HT-29 (cell line): ENCODE measurements at places on chromosomes 5 and 9. TPM values are rescaled to one million over a fixed set of nuclear protein-coding genes. Genes with fewer than 3 reads are reported as not detected.

Gene KIF20A
- total RNA-seq, result 32.7 and 36.8 TPM in 2 replicates

Gene LCN12
- total RNA-seq, result 0.58 and 0.94 TPM in 2 replicates

Gene CCNG1
- total RNA-seq, result 66.5 and 69.9 TPM in 2 replicates

Gene FYB1
- not detected in 2 replicates for total RNA-seq

Gene COL5A1
- total RNA-seq, result 0.43 TPM in 1 of 2 replicates, not detected in the other

Gene ELOVL7
- total RNA-seq, result 4.4 and 6.4 TPM in 2 replicates

Gene ZNF300
- total RNA-seq, result 0.56 and 0.70 TPM in 2 replicates

Gene CCL27
- total RNA-seq, result not detected in 2 replicates

Gene ABHD17B
- 20.0 and 21.8 TPM in 2 replicates for total RNA-seq

Gene NME5
- total RNA-seq, result not detected in 2 replicates

Gene PCDHB4
- not detected in 2 replicates for total RNA-seq

Gene FCN1
- total RNA-seq, result not detected in 2 replicates

Gene PRRC1
- total RNA-seq, result 26.6 and 30.6 TPM in 2 replicates

Gene DEPDC1B
- total RNA-seq, result 18.4 and 20.5 TPM in 2 replicates

- DNase-seq, result no peak
These were observed 2.7 kb upstream of the GBGT1 start for GRCh38 chr9:133166392-133166791.

DNA sequence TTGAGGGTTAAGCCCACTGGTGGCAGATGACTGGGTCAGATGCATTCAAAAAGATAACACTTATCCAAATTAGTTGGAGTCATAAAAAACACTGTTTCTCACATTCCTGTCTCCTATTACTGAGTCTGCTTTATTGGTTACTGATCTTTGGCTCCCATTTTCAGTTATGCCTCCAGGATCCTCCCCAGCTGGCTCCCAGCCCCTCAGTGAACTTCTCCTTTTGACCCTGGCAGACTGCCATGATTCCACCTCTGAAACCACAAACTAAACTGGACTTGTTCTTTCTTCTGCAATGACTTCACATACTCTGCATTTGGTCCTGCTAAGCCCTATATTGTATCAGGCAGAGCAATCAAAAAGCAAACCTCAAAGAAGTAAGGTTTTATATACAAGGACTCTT, 860.8 kb upstream of the DMAC1 start:
- no peak for DNase-seq

DNA sequence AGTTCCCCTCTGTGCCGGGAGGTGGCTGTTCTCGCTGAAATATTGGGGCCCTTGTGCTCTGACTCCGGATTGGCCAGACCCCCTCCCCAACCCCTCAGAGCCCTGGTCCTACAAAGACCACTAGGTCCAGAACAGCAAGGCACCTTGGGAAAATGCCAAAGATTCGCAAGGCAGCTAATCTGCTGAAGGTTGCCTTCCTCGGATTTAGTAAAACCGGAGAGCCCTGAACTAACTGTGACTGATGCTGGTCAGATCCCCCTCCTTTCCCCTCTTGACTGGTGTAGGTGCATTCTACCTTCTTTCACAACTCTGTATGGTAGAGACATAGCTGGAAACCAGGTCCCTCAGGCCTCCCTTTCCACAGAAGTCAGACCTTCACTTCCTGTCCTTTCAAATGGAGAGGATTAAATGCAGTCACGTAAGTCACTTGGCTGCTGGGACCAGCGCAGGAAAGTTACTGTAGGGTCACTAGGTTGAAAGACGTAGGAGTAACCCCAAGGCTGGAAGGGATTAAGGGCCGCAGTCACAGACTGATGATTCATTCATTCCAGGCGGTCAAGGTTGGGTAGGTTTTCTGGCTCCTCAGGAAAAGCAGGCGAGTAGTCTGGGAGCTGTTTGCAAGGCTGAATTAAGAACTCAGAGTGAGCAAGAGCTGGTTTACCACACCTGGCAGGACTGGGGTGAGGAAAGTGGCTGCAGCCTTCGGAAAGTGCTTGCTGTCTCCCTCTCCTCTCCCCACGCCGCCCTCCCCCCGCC, 5.3 kb downstream of the BARX1 start:
- DNase-seq, result peak; percentile 47

DNA sequence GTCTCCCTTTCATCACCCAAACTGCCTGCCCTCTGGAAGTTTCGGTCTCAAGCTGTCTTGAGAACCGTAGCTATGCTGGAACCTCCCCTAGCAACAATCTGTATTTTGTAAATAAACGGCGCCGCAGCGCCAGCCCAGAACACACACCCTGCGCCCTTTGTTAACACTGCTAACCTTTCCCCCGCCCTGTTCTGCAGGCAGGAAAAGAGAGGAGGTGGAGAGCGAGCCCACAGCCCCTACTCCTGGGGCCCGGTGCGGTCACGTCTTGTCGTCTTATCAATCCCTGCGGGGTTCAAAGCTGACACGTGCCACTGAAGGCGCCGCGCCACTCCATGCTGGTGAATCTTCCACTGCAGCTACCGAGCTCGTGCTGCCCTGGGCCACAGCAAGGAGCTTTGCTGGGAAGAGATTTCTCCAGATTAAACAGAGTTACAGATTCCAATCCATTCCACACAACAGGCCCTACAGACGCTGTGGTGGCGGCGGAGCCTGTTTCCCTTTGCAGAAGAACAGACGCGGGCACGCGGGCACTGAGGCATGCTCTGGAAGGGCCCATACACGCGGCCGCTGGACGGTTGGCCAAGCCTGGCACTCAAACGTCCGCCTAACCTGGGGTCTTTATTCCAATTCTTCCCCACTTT, 25.3 kb downstream of the ZDHHC11B start:
- DNase-seq, result peak; percentile 95

- no peak for DNase-seq
These were observed 814.5 kb downstream of the MTRR start for GRCh38 chr5:8683496-8683895.

- no peak for DNase-seq
These were observed 41.7 kb upstream of the IL17B start for GRCh38 chr5:149420545-149421371.

GRCh38 chr5:103336941-103337340, 78.4 kb downstream of the MACIR start:
- DNase-seq, result no peak

GRCh38 chr5:57448287-57448686, 34.3 kb downstream of the ACTBL2 start:
- no peak for DNase-seq

GRCh38 chr9:129154866-129155477, 23.1 kb downstream of the IER5L start:
- no peak for DNase-seq

GRCh38 chr5:76809141-76809540, 9.7 kb upstream of the F2RL1 start:
- DNase-seq, result no peak

DNA sequence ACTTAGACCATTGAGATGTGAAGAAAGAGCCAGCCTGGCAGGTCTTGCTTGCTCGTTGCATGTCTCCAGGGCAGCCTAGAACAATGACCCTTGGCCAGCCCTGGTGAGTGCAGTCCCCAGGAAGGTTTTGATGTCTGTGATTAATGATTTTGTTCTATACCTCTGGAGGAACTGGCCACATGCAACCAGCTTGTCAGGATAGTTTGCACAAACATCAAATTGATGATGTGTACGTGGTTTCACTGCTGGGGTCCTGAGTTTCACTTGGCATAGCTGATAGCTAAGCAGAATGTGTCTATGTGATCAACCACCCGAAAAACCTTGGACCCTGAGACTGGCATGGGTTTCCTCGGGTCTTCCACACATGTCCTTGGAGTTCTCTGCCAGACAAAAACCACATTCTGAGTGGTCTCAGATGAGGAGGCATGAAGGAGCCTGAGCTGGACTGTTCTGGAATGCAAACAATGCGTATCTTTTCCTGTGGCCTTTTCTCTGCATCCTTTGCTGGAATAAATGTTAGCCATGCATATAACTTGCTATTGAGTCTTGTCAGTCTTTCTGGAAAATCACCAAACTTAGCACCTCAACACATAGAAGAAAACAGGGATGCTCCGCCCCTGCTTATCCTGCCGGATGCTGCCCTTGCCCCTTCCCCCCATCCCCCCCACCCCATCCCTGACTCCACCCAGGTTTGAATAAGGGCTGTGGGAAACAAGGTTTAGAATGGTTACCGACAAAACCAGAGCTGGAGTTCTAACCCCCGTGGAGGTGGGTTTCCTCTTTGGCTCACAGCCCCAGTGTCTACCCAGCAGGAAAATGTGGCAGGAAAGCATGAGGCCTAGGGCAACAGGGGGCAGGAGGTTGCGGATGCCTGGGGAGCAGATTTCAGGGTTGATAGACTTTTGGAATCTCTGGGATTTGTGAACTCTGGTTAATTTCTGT, 50.1 kb upstream of the ANKRD33B start:
- DNase-seq, result no peak

DNA sequence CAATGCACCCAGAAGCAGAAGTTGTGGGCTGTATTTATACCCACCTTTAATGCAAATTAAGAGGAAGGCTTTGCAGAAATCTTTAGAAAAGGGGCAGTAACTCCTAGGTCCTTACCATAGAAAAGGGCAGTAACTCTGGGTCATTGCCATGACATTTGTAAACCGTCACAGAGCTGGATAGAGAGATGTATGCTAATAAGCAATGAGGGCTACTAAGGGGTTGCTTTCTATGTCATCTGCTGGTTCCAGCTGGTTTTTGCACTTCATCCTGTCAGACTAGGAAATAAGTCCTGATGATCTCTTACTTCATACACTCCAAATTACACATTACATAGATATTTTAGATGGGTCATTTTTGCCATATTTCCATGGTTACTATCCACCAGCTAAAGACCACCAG, 299.1 kb upstream of the TYRP1 start:
- DNase-seq, result no peak

DNA sequence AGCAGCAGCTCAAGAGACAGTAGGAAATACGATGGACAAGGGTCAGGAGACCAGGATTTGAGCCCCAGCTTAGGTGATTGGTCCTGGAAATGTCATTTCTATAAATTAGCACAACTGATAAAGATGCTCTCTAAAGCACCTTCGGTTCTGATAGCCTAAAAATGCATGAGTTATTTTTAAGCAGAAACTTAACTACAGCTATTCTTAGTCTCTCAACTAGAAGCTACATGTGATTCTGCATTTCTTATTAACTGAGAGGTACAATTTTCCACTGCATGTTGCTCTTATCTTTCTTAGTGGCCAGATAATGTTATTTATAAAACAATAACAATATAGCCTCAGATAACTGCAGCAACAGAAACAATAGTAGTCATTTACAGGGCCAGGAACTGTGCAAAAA, 136.4 kb downstream of the GRIA1 start:
- DNase-seq, result no peak

GRCh38 chr9:6212722-6213375, 2.8 kb upstream of the IL33 start:
- DNase-seq, result no peak

- DNase-seq, result no peak
These were observed 71.7 kb downstream of the GRIA1 start for GRCh38 chr5:153562189-153562588.

DNA sequence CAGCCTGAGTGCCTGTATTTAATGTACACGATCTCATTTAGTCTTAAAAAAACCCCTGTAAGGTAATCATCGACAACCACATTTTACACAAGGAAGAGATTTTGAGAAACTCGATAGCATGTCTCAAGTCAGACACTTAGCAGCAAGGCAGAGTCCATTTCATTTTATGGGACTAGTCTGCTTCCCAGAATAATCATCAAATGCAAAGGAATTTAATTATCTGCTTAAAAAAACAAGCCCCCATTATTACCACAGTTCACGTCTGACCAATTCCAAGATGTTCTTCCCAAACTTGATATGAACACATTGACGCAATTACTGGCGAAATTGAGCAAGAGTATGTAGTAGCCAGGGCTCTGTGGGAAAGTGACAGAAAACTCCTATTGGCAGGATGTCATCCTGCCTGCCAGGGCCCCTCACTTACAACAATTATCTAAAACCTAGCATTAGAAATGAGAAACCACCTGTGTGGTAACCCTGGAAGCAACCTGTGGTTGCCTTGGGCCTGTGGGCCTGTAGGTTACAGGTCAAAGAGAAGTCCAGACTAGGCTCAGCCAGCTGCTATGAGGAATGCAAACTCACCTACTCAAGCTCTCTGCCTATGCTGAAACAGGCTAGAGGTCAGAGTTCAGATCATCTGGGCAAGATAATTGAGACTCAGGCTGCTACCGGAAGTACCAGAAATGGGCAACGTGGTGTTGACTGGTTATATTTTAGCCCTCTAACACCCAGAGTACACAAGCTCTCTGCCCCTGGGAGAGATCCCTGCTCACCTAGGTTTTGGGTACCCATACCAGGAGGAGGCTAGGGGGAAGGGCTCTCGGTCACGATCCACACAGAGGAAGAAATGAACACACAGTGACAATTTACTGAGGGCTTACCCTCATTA, 1.6 kb downstream of the B4GALT1 start:
- peak; percentile 80 for DNase-seq

GRCh38 chr9:119095072-119095471, 274.2 kb downstream of the BRINP1 start:
- no peak for DNase-seq

DNA sequence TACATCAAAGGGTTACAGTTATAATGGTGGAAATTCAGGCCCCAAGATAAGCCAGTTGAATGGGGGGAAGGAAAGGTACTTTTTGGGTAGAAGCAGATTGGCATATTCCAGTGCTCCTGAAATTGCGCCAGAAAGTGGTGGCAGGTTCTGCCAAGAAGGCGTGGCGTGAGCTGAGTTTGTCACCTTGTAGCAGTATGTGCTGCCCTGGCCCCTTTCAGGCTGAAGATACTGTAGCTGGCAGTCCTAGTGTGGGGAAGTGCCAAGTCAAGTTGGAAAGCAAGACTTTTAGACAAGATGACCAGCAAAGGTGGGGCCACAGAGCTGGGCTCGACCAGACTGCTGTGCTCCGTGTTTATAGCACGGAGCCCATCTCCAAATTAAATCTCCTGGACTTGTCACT, 133.6 kb upstream of the GLRA1 start:
- DNase-seq, result no peak

DNA sequence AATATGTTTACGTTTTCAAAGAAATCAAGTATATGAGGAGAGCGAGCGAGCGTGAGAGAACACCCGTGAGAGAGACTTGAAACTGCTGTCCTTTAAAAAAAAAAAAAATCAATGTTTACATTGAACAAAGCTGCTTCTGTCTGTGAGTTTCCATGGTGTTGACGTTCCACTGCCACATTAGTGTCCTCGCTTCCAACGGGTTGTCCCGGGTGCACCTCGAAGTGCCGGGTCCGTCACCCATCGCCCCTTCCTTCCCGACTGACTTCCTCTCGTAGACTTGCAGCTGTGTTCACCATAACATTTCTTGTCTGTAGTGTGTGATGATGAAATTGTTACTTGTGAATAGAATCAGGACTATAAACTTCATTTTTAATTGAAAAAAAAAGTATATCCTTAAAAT, 97.0 kb downstream of the PDE6A start:
- DNase-seq, result no peak
